ENCODE measurements at places on chromosomes 2 and 18.

GRCh38 chr2:186559848-186560247, 30.0 kb upstream of the ITGAV start:
- no peak for DNase-seq

DNA sequence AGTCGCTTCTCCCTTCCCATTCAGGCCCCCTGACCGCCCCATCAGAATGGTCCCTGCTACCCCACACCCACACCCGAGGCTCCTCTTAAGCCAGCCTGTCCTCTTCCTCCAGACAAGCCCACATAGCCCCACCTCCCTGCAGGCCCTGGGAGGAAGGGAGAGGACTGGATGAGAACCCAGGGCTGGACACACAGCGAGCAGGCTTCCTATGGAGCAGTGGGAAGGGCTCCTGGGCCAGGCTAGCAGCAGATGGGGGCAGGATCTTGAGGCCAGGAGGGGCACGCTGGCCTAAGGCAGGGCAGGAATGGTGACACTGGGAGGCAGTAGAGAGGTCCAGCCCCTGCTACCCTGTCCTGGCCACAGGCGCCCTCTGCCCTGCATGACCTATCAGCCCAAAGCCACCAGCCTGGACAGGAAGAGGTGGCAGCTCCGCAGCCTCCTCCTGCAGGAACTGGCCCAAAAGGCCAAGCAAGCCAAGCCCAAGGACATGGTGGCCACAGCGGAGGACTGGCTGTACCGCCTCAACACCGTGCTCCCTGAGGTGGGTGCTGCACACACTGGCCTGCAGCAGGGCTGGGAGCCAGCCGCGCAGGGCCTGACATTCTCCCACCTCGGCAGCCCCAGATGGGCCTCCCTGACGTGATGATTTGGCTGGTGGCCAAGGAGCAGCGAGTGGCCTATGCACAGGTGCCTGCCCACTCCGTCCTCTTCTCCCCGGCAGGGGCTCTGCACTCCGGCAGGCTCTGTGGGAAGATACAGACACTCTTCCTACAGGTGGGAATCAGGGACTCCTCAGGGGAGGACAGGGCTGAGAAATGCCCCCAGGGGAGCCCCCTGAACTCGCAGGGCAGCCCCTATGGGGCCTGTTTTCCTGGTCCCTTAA, 43.3 kb downstream of the FER1L5 start:
- no peak for DNase-seq

DNA sequence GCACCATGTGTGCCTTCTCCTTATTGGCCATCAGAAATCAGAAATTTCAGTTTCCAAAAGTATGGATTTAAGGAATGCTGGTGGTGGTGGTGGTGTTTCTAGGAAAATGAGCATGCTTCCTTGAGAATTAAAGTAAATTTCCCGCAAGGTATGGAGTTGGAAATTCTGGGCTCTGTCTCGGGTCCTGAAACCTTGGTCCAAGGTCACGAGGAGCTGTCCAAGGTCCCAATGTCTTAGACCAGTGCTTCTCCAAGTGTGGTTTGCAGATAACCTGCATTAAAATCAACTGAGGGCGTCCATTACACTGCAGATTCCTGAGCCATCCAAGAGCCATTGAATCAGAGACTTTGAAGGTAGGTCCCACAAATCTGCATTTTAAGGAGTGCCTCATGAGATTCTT, 210.9 kb upstream of the PKDCC start:
- peak; percentile 9 for DNase-seq

DNA sequence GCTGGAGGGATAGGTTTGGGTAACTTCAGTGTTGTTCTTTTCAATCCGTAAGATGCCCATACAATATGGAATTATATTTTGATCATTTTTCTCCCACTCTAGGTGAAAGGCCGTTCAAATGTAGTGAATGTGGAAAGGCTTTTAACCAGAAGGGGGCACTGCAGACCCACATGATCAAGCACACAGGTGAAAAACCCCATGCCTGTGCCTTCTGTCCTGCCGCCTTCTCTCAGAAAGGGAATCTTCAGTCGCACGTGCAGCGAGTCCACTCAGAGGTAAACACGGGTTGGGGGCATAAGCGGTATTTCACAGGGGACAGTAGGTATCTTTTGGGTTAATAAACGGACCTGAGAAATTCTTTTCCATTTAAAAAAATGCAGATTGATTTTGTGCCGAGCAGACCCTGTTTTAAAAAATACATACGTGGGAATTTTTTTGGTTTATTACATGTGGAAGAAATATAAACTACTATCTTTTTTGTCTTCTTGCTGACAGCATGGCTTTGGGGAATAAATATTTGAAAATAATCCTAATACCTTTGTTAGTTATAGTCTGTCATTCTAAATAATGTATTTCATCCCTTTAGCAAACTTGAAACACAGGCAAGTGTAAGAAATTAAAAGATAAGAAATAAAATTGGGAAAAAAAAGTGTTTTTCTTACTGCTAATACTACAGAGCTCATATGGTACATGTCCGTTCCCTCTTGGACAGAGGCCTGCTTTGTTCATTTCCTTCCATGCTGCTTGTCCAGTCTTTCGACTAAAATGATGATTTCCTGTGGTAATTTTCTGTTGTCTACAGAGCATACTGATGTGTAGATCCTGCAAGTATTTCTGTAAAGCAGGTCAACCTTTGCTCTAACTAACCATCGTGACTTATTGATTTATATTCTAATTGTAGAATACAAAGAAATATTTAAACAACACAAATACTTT, 53.3 kb downstream of the ZNF236 start:
- DNase-seq = peak; percentile 36

GRCh38 chr18:63562284-63562683, 20.1 kb downstream of the SERPINB12 start:
- DNase-seq = no peak

DNA sequence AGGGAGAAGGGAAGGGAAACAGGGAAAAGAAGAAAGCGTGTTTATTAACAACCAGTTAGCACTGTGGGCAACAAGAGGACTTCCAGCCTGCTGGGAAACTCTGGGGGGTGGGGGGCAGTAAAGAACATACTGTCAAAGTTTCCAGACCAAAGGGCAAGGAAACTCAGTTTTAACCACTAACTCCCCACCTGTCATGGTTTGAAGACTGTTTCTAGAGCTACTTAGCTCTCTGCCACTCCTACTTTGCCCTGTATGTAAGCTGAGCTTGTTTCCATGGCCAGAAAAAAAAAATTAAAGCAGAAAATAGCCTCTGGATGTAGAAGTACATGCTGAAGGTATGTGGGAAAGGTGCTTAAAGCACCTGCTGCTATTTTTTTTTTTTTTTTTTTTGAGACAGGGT, 11.0 kb upstream of the PTPN2 start:
- DNase-seq = no peak

- peak; percentile 24 for DNase-seq
Observed at GRCh38 chr2:74528600-74529356, 728 bp downstream of the AUP1 start.

DNA sequence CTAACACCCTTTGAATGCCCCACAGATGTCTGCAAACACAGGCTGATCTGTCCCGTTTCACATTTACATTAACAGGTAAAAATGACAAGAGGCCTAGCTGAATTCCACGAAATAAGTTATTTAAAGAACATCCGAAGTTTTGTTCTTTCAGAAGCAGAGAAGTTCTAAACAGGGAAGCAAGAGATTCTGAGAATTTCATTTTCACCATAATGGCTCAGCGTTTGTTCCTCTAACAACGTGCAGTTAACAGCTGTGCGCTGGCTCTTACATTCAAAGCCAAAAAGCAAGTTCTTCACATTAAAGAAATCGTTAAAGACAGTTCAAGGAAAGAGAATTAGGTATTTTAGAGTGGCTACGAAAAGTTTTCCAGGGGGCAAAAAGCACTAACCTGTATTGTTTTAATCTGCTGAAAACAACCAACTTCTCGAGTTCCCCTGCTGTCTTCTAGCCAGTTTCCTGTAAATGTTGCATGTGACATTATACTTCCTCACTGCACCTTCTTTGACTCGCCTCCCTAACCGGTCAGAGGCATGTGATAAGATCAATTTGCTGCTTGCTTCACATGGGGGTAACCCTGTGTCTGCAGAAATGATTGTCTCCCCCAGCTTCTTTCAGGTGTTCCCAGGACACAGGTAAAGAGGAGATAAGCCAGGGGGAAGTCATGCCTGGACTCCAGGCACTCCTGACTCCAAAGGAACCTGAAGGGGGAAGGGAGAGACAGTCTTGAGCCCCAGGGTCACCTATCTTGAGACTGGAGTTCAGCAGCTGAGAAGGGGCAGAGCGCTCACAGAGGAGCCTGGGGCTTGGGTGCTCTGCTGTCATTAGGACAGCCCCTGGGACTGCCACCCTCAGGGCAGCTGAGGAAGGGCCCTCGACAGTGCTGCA, 36.8 kb upstream of the WIPF1 start:
- peak; percentile 52 for DNase-seq

GRCh38 chr2:198546122-198546521, 741.7 kb downstream of the PLCL1 start:
- DNase-seq = no peak

DNA sequence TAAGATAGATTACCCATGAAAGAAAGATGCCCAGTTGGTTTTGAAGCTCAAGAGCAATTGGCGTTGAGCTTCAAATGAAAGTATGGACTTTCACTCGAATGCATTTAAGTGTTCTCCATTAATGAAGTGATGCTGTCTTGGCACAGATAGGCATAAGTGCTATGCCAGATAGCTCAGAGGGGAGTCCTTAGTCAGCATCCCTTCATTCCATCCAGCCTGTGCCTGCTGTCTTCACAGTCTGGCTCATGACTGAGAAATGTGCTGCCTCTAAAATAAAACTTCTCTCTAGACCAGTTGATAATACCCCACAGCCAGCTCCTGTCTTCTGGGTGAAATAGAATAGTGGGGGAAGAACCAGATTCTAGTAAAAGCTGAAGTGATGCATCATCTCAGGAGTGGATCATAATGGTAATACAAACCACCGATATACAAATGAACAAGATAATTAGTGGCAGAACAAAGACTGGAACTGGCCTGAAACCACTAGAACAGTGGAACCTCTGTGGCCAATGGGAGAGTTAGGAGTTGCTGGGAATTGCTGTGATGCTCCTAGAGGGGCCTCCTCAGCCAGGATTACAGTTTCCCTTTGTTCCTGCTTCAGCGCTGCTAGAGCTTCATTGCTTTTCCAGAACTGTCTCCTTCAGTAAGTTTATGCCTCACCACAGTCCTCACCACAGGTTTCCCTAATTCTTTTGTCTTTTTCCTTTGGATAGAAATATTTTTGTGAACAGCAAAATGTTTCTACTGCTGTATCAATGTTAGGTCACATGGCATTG, 359.3 kb downstream of the KIAA1328 start:
- no peak for DNase-seq

DNA sequence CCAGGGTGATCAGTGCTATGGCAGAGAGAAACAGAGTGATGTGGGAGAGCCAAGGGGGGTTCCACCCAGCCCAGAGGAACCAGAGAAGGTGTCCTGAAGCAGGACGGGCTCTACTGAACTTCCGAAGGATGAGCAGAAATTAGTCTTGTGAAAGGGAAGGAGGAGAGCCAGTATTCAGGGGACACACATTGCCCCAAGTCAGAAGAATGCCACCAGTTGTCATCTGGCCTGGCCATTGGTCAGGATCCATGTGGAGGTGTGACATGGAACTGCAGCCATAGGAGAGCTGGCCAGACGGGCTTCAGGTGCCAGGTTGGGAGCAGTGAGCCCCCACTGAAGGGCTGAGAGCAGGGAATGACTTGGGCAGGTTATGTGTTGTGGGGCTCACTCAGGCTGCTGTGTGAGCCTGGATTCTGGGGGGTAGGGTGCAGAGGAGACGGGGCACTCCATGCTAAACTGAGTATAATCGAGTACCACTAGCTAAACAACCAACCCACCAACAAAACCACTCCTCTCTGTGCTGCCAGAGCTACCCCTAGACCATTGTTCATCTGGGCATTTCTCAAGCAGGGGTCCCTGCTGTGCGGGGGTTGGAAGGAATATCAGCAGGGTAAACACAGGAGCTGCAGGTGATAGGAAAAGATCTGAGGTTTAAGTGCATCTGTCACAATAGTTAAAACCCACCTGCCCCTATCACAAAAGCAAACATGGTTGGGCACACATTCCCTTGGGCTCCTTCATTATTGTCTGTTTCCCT, 25.3 kb downstream of the MARCO start:
- DNase-seq = no peak

- DNase-seq = no peak
Observed at GRCh38 chr2:112622528-112622849, 23.2 kb upstream of the SLC20A1 start.

DNA sequence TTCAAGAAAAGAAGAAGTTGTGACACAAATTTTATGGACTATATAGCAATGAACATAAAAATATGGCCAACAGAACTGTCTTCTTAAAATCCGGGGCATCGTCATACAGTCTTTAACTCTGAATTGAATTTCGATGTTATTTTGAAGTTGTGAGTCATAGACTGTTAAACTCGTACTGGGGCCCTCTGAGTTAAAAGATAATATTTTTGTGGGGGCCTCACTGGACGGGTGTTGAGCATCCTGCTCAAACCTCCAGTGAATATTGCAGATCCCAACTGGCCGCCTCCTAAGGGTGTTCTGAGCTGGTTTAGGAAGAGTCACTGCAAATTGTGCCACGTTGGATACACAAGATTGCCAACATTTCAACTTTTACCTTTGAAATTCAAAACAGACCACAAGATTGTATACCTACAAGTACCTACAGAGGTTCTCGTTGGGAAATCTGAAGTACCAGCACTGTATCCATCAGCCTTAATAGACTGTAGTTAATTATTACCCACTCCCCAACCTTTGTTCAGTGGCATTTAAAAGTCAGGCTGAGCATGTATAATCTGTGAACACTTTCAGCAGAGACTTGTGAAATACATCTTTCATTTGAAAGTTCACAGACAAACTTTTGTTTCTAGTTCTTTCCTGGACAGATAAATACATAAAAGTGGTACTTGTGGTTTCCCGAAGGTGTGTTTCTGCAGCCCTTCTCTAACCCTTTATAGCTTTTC, 27.8 kb downstream of the KLHL23 start:
- no peak for DNase-seq

DNA sequence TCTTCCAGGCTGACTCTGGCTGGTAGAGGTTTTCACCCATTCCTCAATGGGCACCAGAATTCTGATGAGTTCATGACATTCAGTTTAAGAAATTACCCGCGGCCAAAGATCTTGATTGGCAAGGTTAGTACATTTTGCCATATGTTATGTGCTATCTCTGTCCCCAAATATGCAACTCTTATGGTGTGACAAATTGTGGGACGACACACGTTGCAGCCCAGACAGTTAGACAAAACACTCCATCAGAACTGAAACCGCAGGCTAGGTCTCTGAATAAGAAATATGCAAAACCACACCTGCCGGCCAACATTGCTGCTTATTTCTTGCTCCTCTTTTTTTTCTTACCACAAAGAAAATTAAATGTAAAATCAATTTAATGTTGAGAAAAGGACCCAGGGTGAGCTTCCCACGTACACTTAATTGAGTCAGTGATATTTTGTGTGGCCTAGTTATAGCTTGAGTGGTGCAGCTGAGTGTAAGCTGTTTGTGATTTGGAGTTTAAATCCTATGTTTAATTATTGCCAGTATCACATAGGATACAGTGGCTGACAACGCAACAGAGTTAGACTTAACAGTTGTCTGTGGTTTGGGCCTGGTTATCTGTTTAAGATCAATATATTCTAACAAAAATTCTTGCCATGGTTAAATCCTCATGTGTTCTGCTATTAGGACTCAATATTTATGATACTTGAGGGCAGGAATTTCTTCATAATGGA, 35.7 kb upstream of the LTBP1 start:
- no peak for DNase-seq

GRCh38 chr2:46545015-46545839, 65.9 kb downstream of the TMEM247 start:
- DNase-seq = no peak

All from central memory CD4-positive, alpha-beta T cell (primary cell).